Stimulated activated CD4-positive, alpha-beta T cell treated with anti-CD3 and anti-CD28 coated beads, Interleukin-1b, Interleukin-23, amount 100 ng/mL, for 4 hours (primary cell): ENCODE measurements at places on chromosomes 4 and X.

DNA sequence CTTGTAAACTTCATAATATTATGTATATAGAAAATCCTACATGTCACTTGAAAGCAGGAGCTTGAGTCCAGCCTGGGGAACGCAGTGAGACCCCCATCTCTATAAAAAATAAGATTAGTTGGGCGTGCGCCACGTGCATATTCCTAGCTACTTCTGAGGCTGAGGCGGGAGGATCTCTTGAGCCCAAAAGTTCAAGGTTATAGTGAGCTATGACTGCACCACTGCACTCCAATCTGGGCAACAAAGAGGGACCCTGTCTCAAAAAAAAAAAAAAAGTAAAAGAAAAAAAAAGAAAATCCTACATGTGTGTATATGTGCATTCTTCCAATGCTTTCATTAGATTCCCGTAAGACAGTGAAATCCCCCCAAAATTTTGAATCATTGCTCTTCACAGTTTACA, 1.7 kb downstream of the SEC31A start:
- DNase-seq = no peak

DNA sequence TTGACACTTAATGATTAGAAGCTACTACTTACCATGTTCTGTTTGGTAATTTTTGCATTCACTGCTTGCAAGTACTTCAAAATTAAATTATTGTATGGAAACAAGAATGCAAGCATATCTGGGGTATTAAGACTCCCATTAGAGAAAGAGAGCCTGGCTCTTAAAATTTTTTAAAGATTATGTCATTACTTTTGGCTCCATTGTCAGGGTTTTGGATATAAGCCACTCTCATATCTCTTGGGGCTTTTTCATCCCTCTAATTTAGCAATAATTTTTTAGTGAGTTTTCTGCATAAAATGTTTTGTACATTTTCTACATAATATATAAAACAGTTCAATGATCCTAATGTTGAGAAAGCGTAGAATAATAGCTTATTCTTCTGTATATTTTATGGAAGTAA, 49.4 kb downstream of the SLC9A6 start:
- no peak for DNase-seq

- no peak for DNase-seq
Observed at GRCh38 chr4:1081689-1082040, 31.7 kb downstream of the RNF212 start.

- DNase-seq = no peak
Observed at GRCh38 chrX:112164420-112164819, 81.8 kb upstream of the TRPC5 start.

GRCh38 chr4:1985294-1985693, 23.5 kb downstream of the NELFA start:
- no peak for DNase-seq

GRCh38 chrX:86171366-86171765, 23.1 kb downstream of the DACH2 start:
- DNase-seq = no peak

DNA sequence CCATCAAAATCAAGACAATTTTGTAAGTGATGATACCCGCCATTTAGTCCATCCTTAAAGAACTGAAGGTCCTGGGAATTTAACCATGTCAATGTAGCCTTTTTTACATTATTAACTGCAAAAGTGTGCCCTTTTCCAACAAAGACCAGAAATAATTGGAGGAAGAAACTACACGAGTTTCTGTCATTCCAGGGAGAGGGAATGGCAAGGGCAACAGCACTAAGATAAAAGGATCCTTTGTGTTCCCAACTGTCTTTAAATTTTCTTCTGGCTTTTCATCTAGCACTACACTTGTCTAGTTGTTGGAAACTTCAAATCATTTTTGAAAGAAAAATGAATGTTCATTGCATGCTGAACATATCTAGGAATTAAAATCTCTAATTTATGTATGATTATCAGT, 286.2 kb downstream of the GALNTL6 start:
- DNase-seq = no peak

- DNase-seq = no peak
Observed at GRCh38 chr4:127997534-127998388, 32.6 kb downstream of the ABHD18 start.

DNA sequence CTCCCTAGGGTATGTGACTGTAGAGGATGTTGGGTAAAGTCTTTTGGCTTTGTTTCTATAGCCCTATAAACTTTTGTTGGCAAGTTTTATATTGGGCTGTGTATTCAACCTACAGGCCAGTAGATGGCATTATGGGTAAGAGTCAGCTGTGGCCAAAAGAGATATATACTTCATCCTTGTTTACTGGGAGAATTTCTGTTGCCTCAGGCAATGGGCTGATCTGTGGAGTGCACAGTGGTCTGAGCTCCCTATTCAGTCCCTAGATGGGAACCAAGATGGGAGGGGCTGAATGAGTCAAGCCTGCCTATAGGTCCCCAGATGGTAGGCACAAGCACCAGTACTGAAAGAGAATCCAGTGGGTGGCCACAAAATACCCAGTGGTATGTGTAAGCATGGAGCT, 580.6 kb downstream of the EPHA5 start:
- DNase-seq = no peak

DNA sequence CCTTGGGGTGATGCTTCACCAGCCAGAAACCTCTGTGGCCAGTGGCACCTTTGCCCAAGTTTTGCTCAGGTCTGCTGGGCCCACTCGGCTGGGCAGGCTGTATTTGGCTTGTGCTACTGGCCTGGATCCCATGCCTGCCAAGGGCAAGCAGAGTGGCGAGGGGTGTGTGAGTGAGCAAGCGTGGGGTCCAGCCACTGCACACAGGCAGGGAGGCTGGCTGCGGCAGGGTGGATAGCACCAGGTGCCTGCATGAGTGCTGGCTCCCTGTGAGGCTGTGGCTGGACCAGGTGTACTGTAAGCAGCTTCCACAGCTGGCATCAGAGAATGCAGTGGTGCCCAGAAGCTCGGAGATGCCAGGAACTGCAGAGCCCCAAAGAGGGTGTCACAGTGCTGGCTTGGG, 478.5 kb downstream of the STPG2 start:
- no peak for DNase-seq

DNA sequence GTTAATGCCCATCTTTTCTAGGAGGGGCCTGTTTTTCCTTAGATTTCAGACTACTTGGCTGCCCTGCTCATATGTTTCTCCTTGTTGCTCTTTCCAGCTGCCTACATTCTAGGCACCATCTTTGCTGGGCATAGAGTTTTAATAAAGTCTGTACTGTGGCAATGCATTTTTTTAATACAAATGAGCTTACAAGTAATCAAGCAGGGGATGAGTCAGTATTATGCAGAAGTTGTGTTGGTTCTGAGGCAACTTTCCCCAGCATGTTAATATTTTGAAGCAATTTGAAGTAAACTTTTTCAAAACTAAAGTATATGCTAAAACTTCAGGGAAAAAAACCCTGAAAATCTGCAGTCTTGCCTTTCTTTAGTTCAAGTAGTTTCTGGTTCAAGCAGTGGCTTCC, 372.0 kb upstream of the GATB start:
- DNase-seq = no peak

DNA sequence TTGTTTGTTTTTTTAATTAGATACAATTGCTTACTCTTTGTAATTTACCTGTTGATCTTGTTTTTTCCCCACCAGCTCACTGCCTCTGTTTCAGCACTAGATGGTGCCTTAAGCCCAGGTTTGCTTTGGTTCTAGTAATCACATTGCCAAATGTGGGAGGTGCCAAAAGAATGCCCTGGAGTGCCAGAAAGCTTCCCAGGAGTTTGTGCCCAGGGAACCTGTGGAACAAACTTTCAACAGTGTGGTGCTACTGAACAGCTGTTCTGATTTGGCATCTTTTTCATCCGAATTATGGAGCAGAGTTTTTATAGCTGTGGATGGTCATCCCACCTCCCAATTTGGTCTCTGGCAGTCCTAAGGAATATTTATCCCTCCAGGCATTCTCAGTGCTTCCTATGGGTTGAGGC, 1000.7 kb downstream of the STIM2 start:
- DNase-seq = no peak

DNA sequence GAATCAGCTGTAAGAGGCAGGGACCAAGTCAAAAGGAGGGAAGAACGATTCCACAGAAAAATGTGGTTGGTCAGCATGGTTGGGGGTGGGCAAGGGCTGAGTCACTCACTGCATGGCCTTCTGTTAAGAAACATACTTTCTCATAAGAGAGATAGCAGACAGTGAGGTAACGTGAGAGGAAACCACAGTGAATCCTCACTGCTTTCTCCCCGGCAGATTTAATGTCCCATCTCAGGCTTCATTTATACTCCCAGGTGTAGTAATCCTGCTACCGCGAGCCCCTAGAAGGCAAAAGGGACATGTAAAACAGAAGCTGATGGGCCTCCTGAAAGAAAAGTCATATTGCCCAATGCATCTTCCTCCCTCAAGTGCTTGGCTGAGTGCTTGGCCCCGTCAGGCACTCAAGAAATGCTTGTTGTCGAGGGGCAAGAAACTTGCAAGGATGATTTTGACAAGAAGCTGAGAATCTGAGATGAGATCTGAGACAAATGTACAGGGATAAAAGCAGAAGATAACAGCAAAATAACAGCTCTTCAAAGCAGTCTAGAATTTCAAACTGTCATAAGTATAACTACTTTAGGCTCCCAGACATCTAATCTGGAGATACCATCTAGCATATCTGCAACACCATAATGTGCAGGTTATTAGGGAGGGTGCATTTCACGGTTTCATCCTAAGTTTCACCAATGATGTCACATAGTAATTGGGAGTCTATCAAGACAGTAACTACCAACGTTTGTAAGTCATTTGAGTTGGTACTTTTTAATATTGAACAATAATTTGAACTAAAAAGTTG, 40.2 kb downstream of the SH3KBP1 start:
- DNase-seq = no peak

DNA sequence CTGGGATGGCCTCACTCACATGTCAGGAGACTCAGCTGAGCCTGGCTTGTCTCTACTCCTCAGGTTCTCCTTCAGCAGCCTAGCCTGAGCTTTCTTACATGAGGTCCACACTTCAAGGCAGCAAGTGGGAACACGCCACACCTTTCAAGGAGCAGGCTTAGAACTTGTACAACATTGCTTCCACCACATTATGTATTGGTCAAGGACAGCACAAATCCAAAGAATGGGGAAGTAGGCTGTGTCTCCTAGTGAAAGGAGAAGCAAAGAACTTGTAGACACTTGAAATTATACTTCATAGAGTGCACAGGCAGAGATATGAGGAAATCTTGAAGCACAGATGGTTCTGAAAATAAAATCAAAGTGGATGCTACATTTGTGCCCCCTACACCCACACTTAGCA, 120.9 kb upstream of the NOCT start:
- no peak for DNase-seq
